ENCODE measurements at places on chromosomes 13 and 19. TPM values are rescaled to one million over a fixed set of nuclear protein-coding genes. Genes with fewer than 3 reads are reported as not detected.

TIMM29 gene
- total RNA-seq: 41.5 TPM

SERPINE3 gene
- total RNA-seq: not detected

PABPC3 gene
- total RNA-seq: 0.08 TPM

HSH2D gene
- total RNA-seq: not detected

GRK1 gene
- not detected for total RNA-seq

PSG5 gene
- total RNA-seq: 13.6 TPM

NLRP5 gene
- total RNA-seq: not detected

FXYD3 gene
- 1.3 TPM for total RNA-seq

MTUS2 gene
- 0.36 TPM for total RNA-seq

ODAD3 gene
- total RNA-seq: 0.08 TPM

RNF225 gene
- not detected for total RNA-seq

GARRE1 gene
- total RNA-seq: 13.9 TPM

AMH gene
- 1.8 TPM for total RNA-seq

PGLYRP1 gene
- total RNA-seq: not detected

WDR18 gene
- total RNA-seq: 45.0 TPM

KRTDAP gene
- not detected for total RNA-seq

MIER2 gene
- 13.2 TPM for total RNA-seq

CTXN1 gene
- 2.8 TPM for total RNA-seq

LCP1 gene
- total RNA-seq: 0.99 TPM

CEACAM21 gene
- total RNA-seq: not detected

PRSS57 gene
- total RNA-seq: not detected

TNFSF9 gene
- 1.7 TPM for total RNA-seq

RXFP2 gene
- total RNA-seq: not detected

RYR1 gene
- total RNA-seq: under 0.01 TPM

CYSLTR2 gene
- total RNA-seq: not detected
